Astrocyte (in vitro differentiated cells and primary cell): ENCODE measurements at places on chromosomes 5 and 9. TPM values are rescaled to one million over a fixed set of nuclear protein-coding genes. Genes with fewer than 3 reads are reported as not detected.

PLAC8L1 gene
- total RNA-seq: 2.0 and 2.7 TPM in 2 replicates

DOK3 gene
- 15.6 and 16.3 TPM in 2 replicates for total RNA-seq

FST gene
- 39.1 and 57.1 TPM in 2 replicates for total RNA-seq

HTR1A gene
- total RNA-seq: not detected in 2 replicates

KCTD16 gene
- total RNA-seq: 5.5 and 5.6 TPM in 2 replicates

WNK2 gene
- total RNA-seq: 0.89 and 1.9 TPM in 2 replicates

PCDHB10 gene
- total RNA-seq: 6.4 and 7.0 TPM in 2 replicates

ABO gene
- 0.10 TPM in 1 of 2 replicates, not detected in the other for total RNA-seq

GFPT2 gene
- total RNA-seq: 14.6 and 19.0 TPM in 2 replicates

BTNL9 gene
- total RNA-seq: not detected in 2 replicates

PCDHA11 gene
- 4.9 and 5.8 TPM in 2 replicates for total RNA-seq

DNA sequence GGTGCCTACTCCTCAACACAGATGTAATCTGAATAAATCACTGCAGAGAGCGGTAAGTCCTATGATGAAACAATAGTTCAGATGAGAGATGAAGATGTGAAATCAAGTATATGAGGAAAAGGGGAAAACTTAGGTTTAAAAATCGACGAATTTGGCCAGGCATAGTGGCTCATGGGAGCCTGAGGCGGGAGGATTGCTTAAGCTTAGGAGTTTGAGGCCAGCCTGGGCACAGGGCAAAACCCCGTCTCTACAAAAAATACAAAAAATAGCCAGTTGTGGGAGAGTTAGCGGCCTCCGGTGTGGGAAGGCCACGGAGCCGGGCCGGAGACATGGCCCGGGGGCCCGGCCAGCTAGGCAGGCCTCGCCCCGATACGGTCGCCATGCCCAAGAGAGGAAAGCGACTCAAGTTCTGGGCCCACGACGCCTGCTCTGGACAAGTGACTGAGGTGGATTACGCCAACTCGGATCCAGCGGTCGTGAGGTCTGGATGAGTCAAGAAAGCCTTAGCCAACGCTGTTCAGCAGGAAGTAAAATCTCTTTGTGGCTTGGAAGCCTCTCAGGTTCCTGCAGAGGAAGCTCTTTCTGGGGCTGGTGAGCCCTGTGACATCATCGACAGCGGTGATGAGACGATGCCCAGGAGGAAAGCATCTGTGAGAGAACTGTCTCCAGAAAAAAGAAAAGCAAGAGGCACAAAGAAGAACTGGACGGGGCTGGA, 62.8 kb upstream of the SUB1 start:
- peak; percentile 94 for DNase-seq

DNA sequence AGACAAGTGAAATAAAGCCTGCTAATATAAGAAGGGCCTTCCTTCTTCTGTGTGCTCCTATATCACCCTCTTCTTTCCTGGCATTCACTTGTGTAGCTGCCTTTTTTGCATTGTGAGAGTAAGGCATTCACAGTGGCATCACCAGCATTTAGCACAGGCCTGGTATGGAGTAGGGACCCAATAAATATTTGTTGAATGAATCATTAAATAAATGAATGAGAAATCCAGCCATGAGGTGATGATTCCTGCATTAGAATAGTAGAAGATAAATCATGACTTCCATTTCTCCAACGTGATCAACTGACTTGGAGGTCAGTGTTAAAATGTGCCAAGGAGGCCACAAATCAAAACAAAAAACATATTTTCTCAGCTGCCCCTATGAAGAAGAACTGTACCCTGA, 3.9 kb downstream of the PLPPR1 start:
- DNase-seq: no peak

DNA sequence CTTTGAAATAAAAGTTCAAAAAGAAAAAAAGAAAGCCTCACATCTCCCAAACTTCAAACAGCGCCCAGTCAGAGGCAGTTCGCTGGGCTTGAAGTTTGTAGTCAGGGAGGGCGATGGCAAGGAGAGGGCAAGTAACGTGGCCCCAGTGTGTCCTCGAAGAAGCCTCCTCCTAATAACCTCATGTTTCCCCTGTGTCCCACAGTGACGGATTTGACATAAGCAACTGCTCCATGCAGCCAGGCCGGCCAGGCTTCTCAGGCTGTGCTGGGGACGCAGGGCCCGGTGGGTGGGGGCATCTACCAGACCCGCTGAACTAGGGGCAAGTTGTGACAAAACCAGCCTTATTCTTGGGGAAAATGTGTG, 172.2 kb downstream of the ERCC6L2 start:
- no peak for DNase-seq

DNA sequence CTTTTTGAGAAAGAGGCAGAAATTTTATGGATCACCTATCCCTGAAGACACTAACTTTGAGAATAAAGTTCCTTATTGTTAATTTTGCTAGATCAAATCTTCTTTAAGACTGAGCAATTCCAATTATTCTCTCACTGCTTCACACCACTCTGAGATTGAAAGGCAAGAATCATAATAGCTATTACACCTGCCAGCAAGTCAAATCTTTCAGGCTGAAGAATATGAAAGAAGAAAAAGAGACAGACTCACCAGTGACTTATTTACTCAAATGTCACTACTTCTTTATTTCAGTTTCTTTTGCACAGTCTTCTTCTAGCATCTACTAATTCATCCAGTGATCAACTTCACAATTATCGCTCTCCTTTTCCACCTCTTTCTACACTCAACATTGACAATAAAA, 35.9 kb upstream of the PLPPR1 start:
- no peak for DNase-seq

DNA sequence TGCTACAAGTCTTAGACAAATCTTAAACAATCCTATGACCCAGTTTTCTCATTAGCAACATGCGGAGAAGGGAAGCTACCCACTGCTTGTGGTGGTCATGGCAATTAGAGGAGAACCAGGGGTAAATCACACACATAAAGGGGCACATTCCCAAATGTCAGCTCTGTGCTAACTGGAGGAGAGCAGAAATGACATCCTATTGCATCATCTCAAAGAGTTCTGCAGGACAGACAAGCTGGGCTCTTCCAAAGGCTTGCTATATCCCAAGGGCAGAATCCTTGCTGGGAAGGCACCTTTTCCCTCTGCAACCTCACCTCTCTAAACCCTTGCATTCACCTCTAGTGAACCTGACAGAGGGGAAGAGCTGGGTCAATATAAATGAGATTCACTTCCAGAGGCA, 17.0 kb upstream of the WWC1 start:
- no peak for DNase-seq

- peak; percentile 24 for DNase-seq
Observed at GRCh38 chr9:136244122-136244968, 1.3 kb downstream of the QSOX2 start.

DNA sequence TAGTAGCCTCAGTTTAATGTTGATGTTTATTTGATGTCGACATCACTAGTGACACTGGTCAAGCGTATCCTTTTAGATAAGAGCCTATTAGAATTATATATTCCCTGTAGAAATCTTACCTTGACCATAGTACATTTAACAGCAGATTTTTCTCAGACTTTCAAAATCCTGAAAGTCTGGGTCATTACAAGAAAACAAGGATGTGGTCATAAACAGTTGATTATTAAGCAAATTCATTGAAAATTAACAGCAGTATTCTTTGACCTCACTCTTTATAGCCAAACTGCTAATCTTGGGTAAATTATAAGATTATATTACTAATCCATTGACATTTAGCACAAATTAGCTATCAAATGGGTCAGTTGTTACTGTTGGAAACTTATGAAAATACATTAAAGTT, 83.4 kb downstream of the GHR start:
- DNase-seq: no peak

- no peak for DNase-seq
Observed at GRCh38 chr5:78496373-78496772, 136.0 kb downstream of the SCAMP1 start.

DNA sequence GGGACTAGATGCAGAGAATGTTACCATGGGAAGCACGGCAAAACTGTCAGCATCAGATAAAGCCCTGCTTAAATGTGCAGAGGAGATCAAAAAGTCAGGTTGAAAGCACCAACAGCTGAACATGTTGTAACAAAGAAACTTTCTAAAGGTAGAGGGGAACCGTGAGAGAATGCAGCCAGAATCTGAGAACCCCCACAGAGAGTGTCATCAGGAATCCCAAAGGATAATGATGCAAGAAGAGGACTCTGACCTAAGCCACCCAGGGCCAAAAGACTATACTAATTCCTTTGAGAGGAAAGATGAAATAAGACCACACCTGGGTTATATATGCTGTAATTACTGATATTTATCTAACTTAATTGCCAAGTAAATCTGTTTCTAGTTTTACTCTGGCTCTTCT, 116.6 kb downstream of the PCSK1 start:
- DNase-seq: no peak

DNA sequence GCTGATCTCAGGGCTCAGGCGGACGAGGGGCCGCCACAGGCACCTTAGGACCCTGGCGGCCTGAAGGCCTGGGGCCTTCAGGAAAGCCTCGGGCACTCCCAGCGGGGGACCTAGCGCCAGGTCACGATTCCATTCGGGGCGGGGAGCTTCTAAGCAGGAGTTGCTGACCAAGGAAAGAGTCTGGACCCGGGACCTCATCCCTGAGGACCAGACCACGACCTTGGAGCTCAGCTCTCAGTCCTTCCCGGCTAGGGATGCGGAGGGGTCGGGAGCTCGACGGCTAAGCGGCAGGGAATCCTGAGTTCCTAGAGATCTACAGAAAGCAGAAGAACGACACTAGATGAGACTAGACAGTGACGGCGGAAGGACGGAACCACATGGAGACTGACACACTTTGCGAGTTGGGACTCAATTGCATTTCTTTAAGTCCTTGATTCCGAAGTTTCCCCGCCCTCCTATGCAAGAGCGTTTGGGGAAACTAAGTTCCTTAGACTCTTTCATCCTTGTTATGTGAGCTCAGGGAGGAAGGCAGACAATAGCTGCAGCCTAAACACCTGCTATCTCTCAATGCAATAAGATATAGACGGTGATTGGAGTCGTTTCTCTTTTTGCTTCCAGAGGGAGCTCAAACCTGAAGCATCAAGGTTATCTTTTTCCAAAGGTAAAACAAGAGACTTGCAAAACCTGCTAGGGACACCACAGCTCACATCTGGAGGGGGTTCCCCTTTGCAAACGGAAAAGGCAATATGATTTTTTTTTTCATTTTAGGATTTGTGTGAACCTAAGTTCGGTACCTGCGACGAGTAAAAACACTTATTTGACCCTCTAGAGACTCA, 9.7 kb downstream of the NR2F1-AS1 start:
- no peak for DNase-seq

DNA sequence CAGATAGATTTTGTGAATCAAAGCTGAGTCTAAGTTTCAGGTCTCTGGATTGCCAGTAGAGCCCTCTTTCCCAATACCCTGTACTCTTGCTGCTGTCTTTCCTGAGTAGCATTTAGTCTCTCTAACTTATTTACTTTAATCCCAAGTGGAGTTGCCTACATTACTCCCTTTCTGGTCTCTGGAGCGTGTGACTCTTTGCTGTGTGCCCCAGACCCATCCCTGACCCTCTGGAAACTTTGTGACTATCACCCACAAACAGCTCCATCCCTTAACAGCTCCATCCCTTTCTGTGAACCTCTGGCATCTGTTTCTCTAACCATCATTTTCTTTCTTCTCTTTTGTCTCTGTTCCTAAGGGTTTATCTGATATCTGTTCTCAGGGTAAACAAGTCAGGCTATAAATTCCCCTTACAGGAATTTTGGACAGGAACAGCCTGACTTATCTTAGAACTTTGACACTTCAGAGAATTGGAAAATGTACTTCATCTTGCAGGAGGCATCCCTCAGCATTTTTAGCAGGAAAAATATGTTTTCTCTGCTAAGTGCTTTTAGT, 1167.1 kb upstream of the SEMA6A start:
- DNase-seq: no peak

DNA sequence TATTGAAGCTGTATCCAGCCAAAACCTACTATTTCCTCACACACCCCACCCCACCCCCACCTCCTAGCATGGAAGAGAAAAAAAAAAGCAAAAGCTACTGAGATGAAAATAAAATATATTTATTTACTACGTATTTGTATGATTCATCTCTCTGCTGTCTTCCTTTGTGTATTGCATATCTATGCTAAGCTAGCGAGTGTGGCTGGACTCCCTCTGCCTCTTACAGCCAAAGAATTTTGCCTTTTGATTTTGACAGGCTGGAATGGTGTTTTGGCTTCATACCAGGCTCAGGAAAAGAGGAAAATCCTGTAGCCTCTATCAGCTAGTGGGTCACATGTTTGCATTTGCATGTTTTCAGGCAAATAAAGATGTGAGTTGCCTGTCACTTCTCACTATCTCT, 2.2 kb downstream of the ABLIM3 start:
- peak; percentile 81 for DNase-seq
